ENCODE measurements at places on chromosomes 7 and 10.

GRCh38 chr7:149005427-149006344 is 22.6 kb downstream of the PDIA4 start:
- peak; percentile 93 for DNase-seq

DNA sequence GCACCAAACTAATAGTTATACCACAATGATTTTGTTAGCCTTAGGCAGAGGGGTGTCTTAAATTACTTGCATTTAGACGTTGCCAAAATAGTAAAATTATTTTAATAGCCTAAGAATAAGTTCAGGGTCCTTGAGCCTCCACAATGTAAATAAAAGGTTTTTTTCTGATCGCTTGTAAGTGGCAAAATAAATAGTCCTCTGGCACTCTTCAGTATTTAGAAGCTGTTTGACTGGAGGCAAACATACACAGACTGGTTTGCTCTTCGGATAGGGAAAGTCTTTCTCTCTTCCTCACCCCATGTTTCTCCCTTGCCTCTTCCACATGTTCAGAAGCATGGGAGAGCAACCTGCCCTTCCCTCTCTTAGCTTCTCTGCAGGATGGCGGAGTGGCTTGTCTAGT is 49.5 kb upstream of the FAM180A start:
- no peak for DNase-seq

- no peak for DNase-seq
Measured at GRCh38 chr10:11906714-11907113, 83.6 kb downstream of the PROSER2 start.

- no peak for DNase-seq
Measured at GRCh38 chr7:136009488-136010079, 32.4 kb upstream of the MTPN start.

DNA sequence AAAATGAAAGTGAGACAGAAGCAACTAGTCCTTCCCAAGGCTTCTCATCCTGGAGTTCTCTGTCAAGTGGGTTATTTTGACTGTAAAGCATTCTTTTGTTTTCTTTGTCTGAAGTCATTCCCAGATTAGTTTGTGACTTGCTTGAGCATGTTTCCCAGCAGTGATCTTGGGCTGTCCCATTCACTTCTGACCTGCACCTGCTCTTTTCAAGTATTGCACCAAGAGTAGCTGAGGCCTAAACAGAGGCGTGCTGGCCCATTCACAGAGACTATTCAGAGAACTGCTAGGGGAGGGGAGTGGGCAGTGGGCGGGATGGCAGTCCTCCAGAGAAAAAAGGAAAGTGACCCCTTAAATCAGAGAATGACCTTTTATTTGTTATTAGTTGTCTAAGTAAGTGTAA is 61.3 kb downstream of the CACNA2D1 start:
- no peak for DNase-seq

DNA sequence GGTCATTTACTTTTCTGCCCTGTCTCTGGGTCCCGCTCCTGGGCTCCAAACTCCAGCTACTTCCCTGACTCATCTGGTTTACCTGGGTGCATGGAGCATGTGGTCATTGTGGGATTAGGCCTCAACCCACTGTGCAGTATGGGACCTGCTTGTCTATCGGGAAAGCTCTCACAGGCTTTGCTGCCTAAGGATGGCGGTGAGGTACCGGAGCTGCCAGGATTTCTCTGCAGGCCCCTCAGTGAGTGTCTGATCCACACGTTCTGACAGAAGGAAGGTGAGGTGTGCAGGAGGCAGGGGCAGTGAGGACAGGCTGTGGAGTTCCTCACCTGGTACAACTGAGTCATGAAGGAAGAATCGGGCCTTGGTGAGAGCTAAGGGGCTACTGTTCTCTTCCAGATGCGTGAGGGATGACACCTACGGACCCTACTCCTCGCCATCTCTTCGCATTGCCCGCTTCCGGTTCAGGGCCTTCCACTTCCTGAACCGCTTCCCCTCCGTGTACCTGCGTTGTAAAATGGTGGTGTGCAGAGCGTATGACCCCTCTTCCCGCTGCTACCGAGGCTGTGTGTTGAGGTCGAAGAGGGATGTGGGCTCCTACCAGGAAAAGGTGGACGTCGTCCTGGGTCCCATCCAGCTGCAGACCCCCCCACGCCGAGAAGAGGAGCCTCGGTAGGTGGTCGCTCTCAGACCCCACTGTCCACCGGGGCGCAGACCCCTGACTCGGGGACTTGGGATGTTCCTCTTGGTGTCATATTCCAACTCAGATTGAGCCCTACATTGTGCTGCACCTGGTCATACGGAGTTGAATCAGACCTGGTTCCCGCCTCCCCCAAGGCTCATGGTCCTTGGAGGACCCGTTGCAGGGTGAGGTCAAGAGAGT is 56.7 kb downstream of the C10orf120 start:
- DNase-seq, result no peak

DNA sequence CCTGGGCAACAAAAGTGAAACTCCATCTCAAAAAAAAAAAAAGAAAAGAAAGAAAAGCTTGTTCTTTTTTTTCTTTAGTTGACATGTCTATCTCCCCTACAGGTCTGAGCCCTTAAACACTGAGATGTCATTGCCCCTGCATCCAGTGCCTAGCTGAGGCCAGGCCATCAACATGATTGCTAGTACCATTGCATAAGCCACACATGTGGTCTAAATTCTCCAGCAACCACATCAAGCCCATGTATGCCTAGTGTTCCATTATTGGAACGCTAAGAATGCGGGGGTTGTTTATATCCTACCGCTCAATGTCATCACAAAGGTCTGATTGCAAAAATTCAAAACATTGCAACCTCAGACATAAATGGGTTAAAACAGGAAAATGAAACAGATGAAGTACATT is 62.7 kb downstream of the NPTX2 start:
- DNase-seq, result no peak

- no peak for DNase-seq
Measured at GRCh38 chr7:39620486-39620885, 2.9 kb upstream of the RALA start.

GRCh38 chr10:13845897-13846296 is 259.1 kb downstream of the PRPF18 start:
- no peak for DNase-seq

- peak; percentile 74 for DNase-seq
Measured at GRCh38 chr10:110311357-110311949, 6.7 kb upstream of the SMNDC1 start.

- DNase-seq, result no peak
Measured at GRCh38 chr10:59361663-59362143, 646 bp downstream of the FAM13C start.

DNA sequence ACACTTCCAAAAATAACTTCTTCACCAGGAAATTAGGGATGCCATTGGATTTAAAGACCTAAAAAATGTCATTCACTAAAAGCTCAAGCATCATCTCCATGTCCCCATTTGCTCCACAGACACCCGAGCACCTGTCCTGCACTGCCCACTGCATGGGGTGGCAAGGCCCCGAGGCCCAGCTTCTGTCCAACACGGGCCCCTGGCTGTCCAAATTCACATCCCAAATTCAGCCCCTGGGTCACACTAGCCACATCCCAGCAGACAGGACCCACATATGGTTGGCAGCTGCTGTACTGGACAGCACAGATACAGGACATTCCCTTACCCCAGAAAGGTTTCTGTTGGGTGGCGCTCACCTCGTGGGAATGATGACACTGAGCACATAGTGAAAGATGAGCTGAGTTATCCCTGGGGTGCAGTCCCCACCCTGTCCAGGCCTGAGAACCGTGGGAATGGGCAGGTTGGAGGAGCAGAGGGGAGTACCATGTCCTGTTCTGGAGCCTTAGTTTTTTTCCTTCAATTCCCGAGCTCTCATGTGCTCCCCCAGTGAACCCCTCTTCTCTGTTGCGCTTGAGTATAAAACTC is 55.3 kb downstream of the CSGALNACT2 start:
- DNase-seq, result no peak

DNA sequence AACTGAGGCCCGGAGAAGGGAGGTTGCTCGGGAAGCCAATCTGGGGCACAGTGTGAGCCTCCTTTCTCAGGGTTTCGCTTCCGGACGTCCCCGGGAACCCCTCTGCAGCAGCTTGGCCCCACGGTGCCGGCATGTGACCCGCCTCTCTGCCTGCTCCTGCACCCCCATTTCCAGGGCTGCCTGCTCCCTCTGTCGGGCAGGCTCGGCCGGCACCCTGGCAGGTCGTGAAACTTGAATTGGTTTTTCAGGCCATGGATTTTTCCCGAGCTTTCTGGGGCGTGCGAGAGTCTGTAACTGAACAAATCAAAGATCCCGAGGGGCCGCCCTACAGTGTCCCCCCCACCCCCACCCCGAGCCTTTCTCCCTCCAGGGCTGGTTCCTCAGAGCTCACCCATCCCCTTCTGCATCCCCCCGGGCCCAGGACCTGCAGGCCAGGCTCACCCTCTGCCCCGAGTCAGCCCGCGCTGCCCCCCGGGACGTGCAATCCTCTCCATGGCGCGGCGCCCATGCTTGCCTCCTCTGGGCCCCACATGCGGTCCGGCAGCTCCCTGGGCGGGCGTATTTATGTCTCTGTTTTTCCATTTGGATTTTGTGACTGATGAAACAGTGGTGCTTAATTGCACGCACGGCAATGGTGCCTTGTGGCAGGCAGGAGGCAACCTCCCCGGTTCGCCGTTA is 58.1 kb downstream of the UNCX start:
- DNase-seq, result no peak

- DNase-seq, result peak; percentile 64
Measured at GRCh38 chr7:87146740-87147386, 5.4 kb upstream of the DMTF1 start.

DNA sequence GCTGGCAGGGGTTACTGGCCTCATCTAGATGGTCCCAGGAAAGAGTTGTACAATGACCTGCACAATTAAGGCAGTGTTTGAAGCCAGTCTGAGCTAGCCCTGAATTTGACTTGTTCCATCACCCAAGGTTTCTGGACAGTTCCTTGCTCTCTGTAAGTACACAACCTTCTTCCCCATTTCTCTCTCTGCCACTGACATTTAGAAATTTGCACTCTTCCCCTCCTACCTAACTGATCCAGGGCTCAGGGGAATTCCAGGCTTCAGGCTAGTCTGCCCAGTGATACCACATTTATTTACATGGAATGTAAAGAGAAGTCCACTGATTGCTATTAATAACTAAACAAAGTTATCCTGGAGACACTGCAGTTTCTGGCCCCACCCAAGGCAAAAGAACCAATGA is 139.0 kb upstream of the GPR26 start:
- DNase-seq, result no peak

DNA sequence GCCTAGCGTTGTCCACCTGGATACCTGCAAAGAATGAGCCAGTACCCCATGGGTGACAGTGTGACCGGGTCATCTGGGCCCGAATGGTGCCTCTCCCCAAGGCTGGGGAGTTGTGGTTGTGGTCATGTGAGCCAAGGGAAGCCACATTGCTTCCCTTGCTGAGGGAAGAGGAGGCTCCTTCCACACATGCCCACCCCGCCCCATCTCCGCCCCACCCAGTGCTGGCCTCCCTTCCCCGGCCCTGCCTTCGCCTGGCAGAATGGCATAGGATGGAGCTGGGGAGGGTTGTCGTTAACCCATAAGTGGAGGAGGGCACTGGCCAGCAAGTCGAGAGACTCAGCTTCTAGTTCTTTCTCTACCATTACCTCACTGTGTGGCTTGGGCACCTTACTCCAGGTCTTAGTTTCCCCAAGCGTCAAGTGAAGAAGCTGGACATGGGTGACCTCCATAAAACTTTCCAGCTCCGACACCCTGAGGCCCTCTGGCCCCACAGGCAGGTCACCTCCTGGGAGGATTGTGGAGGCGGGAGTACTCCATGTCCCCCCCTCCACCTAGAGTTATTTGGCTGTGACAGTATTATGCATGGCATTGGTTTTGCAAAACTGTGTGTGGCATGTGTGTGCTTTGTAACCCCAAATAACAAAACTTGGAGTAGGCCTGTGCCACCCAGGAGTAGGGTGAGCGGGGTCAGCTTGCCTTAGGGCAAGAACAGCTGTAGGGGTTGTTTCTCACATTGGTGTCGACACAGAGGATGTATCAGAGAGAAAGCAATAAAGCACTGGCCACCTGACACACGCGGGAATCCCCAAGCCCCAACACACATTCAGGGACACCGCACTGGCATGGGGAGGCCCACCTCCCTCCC is 90.5 kb upstream of the MACROH2A2 start:
- no peak for DNase-seq

GRCh38 chr7:36284456-36285090 is 105.1 kb upstream of the ANLN start:
- DNase-seq, result no peak

GRCh38 chr10:60954035-60954434 is 10.1 kb upstream of the RHOBTB1 start:
- DNase-seq, result no peak

DNA sequence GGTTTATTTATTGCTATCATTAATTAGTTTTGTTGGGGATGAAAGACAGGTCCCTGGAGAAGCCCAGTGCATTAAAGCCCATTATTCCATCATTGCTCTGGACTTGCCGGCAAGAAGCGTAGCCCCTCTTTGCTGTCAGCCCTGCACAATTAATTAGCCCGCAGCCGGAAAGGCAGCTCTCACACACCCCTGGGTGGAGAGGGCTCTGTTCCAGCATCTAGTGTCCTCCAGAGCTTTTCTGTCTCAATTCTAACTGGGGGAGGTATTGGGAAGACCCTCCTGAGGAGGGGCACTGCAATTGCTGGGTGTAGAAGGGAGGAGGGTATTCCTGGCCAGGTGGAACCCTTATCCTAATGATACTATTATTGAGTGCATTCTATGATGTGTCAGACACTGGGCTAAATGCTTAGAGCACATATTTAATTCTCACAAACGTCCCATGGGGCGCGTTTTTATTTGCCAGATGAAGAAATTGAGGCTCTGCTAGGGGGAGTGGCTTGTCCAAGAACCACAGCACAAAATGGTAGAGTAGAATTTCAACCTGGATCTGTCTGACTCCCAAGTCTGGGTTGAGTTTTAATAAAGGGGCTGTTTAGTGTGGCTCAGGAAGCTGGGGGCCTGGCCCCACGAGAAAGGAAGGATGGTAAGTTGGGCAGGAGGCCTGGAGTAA is 148.1 kb upstream of the PCBD1 start:
- DNase-seq, result no peak

DNA sequence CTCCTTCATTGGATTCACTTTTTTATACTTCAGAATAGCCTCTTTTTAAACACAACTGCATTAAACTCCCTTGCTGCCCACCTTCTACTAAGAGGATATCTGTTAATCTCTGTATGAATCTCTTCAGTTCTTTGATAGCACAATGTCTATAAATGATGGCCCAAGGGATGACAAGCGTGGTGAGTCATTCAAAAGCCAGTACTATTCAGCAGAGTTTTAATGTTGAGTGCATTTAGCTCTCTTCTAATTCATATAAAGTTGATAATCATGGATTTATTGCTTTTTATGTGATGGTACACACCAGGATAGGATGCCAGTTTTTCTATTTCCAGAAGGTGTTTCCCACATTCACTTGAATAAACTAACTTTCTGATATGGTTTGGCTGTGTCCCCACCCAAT is 57.4 kb upstream of the HECTD2 start:
- DNase-seq, result no peak
